Ovary (tissue), 10 donors: ENCODE measurements at places on chromosomes 6 and 20. TPM values are rescaled to one million over a fixed set of nuclear protein-coding genes. Genes with fewer than 3 reads are reported as not detected.

- no peak overlapping the region for H3K27ac ChIP-seq
- no peaks in the 10 kb centered on the region for H3K27me3 ChIP-seq
- DNase-seq, result no peak
- H3K4me3 ChIP-seq, result no peak overlapping the region
- H3K36me3 ChIP-seq, result no peaks in the 10 kb centered on the region
- no peaks in the 10 kb centered on the region for H3K4me1 ChIP-seq
Measured at GRCh38 chr20:40010483-40010882, 678.6 kb downstream of the MAFB start.

- no peaks in the 10 kb centered on the region for H3K27me3 ChIP-seq
- DNase-seq, result no peak
- H3K36me3 ChIP-seq, result no peaks in the 10 kb centered on the region
Measured at GRCh38 chr20:53210931-53211330, 238.8 kb downstream of the TSHZ2 start.

GRCh38 chr6:108451816-108452215 lies 108.9 kb upstream of the FOXO3 start:
- no peaks in the 10 kb centered on the region for H3K27me3 ChIP-seq
- peaks cover 10% of the 10 kb centered on the region for H3K4me1 ChIP-seq

NR2E1 gene
- total RNA-seq, result not detected

- peaks cover 9% of the 10 kb centered on the region for H3K4me1 ChIP-seq
- H3K27me3 ChIP-seq, result no peaks in the 10 kb centered on the region
- no peak overlapping the region for H3K27ac ChIP-seq
- no peak for DNase-seq
- no peaks in the 10 kb centered on the region for H3K36me3 ChIP-seq
Measured at GRCh38 chr20:62765432-62766070, 30.7 kb upstream of the MRGBP start.

DNA sequence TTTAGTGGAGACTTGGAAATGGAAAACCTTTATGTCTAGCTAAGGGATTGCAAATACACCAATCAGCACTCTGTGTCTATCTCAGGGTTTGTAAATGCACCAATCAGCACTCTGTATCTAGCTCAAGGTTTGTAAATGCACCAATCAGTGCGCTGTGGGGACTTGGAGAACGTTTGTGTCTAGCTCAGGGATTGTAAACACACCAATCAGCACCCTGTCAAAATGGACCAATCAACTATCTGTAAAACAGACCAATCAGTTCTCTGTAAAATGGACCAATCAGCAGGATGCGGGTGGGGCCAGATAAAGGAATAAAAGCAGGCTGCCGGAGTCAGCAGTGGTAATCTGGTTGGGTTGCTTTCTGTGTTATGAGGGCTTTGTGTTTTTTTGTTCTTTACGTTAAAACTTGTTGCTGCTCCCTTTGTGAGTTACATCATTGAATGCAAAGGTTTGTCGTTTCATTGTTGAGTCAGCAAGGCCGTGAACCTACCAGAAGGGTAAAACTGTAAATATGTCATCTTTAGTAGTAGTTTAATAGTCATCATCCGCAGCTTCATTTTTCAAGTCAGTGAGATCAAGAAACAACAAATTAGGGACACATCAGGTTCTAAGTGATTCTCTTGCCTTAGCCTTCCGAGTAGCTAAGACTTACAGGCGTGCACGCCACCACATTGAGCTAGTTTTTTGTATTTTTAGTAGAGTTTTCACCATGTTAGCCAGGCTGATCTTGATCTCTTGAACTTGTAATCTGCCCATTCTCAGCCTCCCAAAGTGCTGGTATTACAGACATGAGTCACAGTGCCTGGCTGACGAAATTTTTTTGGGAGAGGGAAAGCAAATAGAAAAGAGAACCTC lies 22.7 kb upstream of the NUP153 start:
- no peak overlapping the region for H3K27ac ChIP-seq
- no peak for DNase-seq
- no peak overlapping the region for H3K4me3 ChIP-seq
- no peaks in the 10 kb centered on the region for H3K27me3 ChIP-seq
- H3K36me3 ChIP-seq, result no peaks in the 10 kb centered on the region

VIP gene
- 0.43 TPM for total RNA-seq

- H3K36me3 ChIP-seq, result no peaks in the 10 kb centered on the region
- no peaks in the 10 kb centered on the region for H3K27me3 ChIP-seq
- peaks cover 2% of the 10 kb centered on the region for H3K4me1 ChIP-seq
- H3K27ac ChIP-seq, result no peak overlapping the region
- no peak overlapping the region for H3K4me3 ChIP-seq
Measured at GRCh38 chr20:60046011-60046413, 87.8 kb downstream of the CDH26 start.

DNA sequence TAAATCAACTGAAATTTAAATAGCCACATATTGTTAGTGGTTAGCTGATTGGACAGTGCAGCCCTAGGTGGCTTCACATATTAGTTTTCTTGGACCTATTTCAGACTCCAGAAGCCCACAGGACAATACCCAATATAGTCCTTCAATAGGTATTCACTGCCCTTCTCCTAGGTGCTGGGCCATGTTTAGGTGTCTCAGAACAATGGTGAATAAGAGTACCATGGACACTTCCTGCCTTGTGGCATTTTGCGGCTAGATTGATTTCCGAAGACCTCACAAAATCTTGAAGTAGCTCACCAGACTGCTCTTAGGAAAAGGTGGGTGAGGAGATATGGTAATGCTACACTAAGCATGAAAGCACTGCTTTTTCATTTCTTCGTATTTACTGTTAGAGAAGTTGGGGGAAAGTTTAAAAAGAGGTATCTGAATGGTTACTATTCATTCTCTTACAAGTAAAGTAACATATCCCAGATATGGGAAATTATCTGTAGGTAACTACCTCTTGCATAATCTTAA lies 199.3 kb downstream of the GJA10 start:
- H3K4me1 ChIP-seq, result peaks cover under 1% of the 10 kb centered on the region
- no peaks in the 10 kb centered on the region for H3K36me3 ChIP-seq
- no peak overlapping the region for H3K27ac ChIP-seq
- H3K4me3 ChIP-seq, result no peak overlapping the region
- H3K27me3 ChIP-seq, result no peaks in the 10 kb centered on the region

DNA sequence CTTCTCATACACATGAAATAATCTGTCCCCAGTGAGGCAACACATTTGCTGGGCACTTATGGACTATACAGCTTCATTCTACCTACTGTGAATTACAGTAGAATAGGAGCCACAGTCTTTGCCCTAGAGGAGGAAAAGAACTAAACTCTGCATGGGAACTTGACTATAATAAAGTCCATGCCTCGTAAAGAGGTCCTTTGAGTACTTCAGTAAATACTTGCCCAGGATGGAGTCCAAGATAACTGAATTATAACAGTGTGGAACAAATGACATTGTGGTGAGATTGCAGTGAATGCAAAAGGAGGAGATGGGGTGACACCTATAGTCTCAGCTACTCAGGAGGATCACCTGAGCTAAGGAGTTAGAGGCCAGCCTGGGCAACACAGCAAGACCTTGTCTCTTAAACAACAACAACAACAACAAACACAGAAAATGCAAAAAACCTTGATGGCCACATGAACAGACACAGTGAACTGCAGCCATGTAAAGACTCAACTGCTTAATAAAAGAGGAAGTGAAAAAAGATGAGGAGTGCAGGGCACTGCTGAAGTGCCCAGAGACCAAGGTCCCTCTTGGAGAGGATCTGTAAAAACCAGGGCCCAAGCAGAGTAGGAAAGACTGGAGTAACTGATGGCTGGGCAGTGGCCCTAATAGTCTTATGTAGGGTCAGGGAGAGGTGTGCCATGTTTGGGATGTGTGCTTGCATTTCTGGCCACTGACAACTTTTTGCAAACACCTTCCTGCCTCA lies 3.7 kb downstream of the MRPS18A start:
- no peak overlapping the region for H3K27ac ChIP-seq
- DNase-seq, result no peak
- no peaks in the 10 kb centered on the region for H3K36me3 ChIP-seq
- no peaks in the 10 kb centered on the region for H3K27me3 ChIP-seq
- H3K4me1 ChIP-seq, result peaks cover 2% of the 10 kb centered on the region
- no peak overlapping the region for H3K4me3 ChIP-seq

GRCh38 chr6:40411881-40412280 lies 175.3 kb downstream of the LRFN2 start:
- no peak overlapping the region for H3K4me3 ChIP-seq
- no peaks in the 10 kb centered on the region for H3K27me3 ChIP-seq
- no peaks in the 10 kb centered on the region for H3K36me3 ChIP-seq

GRCh38 chr6:14055541-14055940 lies 62.0 kb upstream of the CD83 start:
- H3K27ac ChIP-seq, result no peak overlapping the region
- no peaks in the 10 kb centered on the region for H3K4me1 ChIP-seq
- H3K27me3 ChIP-seq, result no peaks in the 10 kb centered on the region
- H3K36me3 ChIP-seq, result no peaks in the 10 kb centered on the region
